ENCODE measurements at places on chromosomes 4 and X.

GRCh38 chr4:83128240-83128929, 13.9 kb upstream of the PLAC8 start:
- DNase-seq: peak; percentile 89

DNA sequence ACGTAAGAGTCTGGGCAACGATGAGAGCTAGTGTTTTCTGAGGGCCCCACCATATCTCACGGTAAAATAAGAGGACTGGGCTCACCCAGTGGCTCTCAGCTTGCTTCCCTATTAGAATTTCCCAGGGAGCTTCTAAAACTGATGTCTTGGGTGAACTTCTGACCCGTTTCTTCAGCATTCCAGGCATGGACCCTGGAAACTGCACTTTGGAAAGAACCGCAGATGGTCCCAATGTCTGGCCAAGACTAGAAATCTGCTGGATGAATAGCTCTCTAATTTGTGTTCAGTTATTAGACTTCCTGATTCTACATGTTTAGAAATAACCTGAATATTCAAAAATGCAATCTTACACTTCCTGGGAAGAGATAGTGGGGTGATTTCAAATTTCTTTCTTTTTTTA, 127.8 kb downstream of the ANOS1 start:
- DNase-seq: no peak

DNA sequence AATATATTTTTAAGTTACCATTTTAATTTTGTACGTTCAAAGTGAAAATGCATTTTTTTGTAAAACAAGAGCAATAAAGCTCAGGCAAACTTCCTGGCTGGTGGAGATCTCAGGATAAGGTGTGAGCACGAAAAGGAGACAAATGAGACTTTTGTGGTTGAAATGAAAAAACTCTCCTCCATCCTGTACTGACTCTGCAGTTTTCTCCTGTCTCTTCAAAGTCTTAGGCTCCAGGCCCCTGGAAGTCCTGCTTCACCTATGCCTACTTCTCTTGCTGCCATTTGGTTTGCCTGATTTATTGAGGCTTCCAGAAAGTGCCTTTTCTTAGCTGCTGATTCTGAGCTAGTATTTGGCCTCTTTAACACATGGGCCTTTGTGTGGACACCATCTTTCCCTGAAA, 77.7 kb downstream of the MAML3 start:
- DNase-seq: no peak

GRCh38 chr4:150799207-150799606, 215.9 kb downstream of the LRBA start:
- DNase-seq: no peak

DNA sequence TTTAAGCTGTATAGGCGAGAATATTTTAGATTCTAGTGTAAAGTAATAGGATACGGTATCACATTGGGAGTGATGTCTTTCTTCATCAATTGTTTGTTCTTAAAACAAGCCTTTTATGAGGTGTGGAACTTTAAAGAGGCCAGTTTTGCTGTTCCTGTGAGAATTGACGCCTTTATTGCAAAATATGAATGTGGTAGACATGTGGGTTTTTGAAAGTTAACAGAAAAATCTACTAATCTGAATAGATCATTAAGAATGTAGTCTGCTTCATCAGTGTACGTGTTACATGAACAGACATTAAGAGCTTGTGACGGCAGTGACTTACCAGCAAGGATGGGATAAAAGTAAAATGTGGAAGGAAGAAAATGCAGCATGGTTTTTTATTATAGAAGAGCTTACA, 63.8 kb downstream of the STOX2 start:
- DNase-seq: no peak

- no peak for DNase-seq
These were observed 31.6 kb upstream of the KIT start for GRCh38 chr4:54626113-54626512.

DNA sequence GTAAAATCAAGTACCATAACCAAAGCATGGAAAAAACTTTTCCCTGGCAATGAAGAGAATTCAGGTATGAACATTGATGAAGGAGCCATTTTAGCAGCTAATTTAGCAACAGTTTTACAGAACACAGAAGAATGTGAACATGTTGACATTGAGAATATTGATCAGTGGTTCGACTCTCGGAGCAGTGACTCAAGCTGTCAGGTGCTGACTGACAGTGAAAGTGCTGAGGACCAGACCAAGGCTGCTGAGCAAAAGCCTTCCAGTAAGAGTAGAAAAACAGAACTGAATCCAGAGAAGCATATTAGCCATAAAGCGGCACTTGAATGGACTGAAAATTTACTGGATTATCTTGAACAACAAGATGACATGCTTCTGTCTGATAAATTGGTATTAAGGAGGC, 2.8 kb downstream of the TIGD2 start:
- no peak for DNase-seq

DNA sequence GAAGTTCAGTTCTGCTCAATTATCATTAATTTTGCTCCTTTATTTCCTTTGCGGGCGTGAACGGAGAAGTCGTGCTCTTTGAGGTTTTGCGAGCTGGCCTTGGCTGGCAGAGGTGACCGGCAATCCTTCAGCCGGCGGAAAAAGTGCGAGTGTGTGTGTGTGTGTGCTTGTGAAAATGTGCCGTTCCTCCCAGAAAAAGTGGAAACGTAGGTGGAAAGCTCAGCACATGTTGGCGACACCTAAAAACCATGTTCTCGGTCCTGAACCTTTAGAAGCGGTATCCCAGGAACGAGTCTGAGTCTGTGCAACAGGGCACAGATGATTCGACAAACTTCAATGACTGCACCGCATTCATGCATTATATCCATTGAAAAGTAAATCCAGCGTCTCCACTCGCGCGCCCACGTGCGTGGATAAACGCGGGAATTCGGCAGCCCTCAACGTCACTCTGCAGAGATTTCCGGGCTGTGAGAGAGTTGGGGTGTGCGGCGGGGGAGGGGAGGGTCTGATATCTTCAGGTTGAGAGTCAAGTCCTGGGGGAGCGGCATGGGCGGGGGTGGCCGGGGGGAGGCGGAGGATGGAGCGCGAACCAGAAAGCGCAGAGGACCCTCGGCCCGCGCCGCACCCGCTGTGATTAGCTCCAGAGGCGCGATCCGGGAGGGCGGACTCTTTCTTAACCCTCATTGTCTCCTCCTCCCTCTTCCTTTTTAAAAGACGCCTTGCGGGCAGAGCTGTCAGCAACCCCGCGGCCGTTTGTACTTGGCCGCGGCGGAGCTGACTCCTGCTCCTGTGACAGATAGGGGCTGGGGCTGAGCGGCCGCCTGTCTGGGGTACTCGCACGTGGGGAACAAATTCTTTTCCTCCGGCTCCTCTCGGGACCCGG, at the start of gene SHISA3:
SHISA3 (plus strand) TSS at position 737 of the 883 bp plus-strand sequence. CDS start 569 bp downstream, outside the sequence.
- DNase-seq: peak; percentile 52

- no peak for DNase-seq
These were observed 104.7 kb downstream of the SYNPO2 start for GRCh38 chr4:118993333-118993732.

GRCh38 chr4:94757192-94758140, at the start of gene BMPR1B:
Gene BMPR1B (plus strand): TSS chr4:94757955. CDS start chr4:95104425, 346,470 bp downstream.
- peak; percentile 64 for DNase-seq

GRCh38 chrX:139739138-139739537, 31.2 kb upstream of the MCF2 start:
- DNase-seq: peak; percentile 19

DNA sequence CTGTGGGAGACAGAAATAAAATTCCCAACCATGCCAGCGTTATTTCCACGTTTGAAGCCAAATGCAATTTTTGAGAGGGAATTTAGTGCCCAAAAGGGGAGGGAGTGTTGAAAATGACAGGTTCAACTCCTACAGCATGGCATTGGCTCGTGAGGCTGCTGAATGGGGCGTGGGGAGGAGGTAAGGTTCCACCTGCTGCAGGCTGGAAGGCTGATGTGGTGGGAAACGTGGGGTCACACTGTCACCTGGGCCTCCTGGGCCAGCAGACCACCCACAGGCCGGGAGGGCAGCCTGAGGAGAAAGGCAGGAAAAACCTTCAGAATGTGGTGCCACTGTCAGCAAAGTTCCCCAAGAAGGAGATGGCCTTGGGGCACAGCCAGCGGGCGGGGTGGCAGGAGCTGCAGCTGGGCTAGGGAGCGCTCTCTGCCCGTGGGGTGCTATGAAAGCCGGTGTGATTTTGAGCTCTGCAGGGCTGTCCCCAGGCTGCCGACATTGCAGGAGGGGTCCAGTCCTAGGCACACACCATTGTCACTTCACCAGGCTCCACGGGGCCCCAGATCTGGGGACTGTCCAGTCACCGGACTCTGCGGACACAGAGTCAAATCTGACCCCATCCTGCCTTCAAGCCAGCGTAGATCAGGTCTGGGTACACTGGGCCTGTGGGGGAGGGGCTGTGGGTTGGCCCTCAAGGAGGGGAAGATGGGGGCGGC, 19.6 kb downstream of the MSANTD1 start:
- no peak for DNase-seq

GRCh38 chrX:9316096-9316495, 148.8 kb upstream of the TBL1X start:
- no peak for DNase-seq

GRCh38 chr4:76055016-76055415, 19.1 kb upstream of the CXCL11 start:
- DNase-seq: no peak

GRCh38 chr4:19557161-19557560, 694.5 kb upstream of the SLIT2 start:
- DNase-seq: no peak

All from fibroblast of pulmonary artery (primary cell).